Fibroblast of pulmonary artery (primary cell): ENCODE measurements at places on chromosomes 11 and 22.
A peak's percentile ranks its signal among the peaks of the same experiment; 100 is the strongest.

DNA sequence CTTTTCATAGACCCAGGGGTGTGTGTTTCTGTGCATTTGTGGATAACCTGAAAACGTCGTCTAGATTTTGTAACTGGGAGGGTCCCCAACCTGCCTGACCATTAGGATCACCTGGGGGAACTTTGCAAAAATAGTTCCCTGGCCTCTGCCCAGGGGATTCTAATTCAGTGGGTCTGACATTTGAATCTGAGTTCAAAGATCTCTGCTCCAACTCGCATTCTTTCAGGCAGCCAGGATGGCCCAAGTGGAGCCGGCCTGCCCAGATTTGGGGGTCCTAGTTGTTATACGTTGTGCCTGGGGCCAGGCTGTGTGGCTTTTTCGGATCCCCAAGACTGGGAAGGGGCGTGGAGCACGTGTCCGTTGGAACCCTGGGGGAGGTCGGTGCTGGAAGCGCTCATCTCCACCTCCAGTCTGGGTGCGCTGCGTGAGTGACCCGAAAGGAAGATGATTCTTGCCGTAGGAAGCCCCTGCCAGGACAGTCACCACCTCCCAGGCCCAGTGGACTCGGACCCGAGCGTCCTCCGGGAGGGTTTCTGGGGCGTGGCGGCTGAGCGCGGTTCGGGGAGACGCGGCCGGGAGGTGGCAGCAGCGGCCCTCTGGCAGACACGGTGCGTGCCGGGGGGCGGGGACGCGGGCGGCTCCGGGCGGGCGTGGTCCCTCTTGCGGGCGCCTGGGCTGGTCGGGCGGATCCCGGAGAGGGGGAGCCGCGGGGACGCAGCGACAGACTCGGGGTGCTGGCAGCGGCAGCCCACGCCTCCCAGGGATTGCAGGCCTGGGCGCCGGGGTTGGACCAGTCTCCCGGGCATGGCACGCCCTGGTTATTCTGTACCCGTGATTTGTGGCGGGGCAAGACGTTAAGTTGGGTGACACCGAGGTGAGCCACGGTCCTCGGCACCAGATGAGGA is 29.2 kb upstream of the PLET1 start:
- DNase-seq = peak; percentile 52

DNA sequence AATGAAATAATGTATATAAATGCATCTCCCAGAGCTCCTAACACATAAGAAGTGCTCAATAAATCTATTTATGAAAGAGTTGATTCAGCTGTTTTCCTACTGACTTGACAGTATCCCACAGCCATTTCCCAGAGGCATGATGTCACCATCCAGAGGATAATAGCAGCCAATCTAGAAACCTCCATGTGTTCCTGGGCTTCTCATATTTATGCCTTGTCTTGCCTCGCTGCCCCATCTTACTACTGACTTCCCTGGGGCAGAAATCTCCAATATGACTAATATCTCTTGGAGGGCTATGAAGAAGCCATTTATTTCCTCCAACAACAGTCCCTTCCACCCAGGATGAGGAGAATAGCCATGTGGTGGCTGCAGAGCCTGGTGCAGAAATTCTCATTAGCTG is 115.4 kb upstream of the NAV2 start:
- DNase-seq = peak; percentile 61

DNA sequence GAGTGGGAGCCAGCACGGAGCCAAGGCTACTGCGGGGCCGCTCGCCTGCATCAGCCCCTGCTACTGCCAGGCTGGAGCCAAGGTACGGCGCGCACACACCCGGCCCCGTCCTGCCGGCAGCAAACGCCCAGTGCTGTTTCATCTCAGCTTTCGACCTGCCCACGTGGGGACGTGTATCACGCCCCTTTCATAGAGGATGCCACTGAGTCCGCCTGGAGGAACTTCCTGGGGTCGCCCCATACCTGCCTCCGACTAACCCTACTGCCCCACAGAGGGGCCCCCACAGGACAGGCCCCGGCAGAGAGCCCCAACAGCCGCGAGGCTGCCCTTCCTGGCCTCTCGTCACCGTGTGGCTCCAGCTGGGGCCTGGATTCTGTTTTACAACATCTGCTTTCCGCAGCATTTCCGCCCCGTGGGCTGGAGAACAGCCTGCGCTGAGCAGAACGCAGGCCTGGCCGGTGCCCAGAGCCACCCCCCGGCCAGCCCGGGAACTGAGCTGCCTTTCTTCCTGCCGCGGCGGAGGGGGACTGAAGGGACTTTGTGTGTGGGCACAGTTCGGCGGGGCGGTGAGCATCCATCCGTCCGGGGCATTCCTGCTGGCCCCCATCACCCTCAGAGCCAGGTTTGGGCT is 22.9 kb upstream of the ARHGAP8 start:
- peak; percentile 74 for DNase-seq

GRCh38 chr11:102110761-102111010 is 439 bp downstream of the YAP1 start:
- no peak for DNase-seq
